ENCODE measurements at places on chromosomes 13 and 19.

DNA sequence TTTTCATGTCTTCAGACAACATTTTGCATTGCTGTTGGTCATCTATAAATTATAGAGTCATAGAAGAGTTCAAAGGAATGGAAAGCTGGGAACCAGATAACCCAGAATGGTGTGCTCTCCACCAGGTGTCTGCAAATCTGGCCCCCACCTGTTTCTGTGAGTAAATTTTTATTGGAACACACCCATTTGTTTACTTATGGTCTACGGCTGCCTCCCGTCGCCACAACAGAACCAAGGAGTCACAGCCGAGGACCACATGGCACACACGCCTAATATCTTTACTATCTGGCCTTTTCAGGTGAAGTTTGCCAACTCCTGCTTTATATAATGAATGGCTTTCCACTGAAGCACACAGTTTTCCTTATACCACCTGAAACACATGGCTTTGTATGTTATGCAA, 58.2 kb downstream of the EFNB2 start:
- DNase-seq: no peak

GRCh38 chr19:7333198-7334118, 15.3 kb upstream of the ARHGEF18 start:
- no peak for DNase-seq

DNA sequence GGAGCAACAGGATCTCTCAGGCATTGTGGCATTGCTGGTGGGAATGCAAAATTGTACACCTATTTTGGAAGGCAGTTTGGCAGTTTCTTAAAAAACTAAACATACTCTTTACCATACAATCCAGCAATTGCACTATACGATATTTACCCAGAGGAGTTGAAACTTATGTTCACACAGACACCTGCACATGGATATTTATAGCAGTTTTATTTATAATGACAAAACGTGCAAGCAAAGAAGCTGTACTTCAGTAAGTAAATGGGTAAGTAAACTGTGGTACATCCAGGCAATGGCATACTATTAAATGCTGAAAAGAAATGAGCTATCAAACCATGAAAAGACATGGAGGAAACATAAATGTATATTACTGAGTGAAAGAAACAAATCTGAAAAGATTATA, 71.6 kb upstream of the UBAC2 start:
- no peak for DNase-seq

GRCh38 chr13:32642858-32643257, 56.6 kb downstream of the PDS5B start:
- DNase-seq: no peak

DNA sequence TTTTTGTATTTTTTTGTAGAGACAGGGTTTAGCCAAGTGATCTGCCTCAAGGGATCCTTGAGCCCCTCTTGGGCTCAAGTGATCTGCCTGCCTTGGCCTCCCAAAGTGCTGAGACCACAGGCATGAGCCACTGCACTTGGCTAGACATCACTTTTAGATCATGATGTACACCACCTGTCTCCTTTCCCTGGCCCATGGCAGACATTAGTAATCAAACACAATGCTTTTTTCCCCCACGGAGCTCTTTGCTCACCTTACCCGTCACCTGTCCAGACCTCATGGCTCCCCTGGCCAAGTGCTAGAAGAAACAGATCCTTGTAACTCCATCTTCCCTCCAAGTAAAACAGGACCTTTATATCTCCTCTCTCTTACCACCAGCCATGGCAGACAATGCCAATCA, 18.4 kb downstream of the NUMBL start:
- DNase-seq: no peak

DNA sequence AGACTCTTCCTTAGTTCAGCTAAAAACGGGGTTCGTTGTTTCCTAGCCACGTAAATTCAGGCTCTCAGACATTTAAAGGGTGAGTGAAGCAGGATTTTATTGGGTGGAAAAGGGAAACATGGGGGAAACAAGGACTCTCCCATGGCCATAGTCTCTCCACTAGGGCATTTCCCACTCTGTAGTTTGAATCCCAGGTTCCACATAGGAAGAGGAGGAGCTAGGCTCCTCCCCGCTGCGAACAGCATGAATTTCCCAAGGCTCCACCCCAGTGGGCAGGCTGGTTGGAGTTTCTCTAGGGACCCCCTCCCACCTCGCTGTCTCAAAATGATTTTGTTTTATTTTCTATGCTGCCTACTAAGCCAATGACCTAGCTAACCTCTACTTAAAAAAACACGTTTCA, 2170.8 kb upstream of the PCDH20 start:
- no peak for DNase-seq

DNA sequence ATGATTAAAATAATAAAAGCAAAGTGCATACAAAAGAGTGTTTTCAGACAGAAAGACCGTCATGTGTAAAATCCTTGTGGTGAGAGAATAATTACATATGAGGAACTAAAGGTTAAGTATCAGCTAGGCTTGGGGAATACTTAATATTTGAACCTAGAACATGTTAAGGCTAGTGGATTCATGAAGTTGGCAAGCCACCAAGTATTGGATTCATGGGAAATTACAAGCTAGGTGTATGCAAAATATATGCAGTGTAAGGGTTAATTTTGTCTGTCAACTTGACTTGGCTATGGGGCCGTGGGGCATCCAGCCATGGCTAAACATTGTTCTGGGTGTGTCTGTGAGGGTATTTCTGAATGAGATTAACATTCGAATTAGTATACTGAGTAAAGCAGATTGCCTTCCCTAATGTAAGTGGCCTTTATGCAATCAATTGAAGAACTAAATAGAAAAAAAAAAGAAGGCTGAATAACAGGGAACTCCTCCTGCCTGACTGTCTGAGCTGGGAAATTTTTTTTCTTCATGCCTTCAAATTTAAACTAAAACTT, 533.5 kb upstream of the KLF12 start:
- DNase-seq: no peak

DNA sequence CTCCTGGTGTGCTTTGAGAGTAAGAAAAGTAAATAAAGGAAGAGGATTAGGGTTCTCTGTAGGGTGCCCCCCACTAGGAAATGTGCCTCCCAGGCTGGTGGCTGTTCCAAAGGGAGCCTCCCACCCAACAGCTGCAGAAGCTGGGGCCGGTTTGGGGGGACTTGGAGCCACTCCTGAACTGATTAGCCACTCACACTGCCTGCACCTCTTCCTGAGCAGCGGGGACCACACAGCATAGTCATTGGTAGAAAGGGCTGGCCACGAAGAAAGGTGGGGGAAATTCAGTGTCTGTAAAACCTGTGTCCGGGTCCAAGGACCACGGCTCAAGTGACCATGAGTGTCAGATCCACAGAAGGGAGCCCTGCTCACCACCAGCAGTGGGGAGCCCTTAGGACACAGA, 55.6 kb downstream of the SPACA7 start:
- no peak for DNase-seq

GRCh38 chr13:92512852-92513251, 713.8 kb upstream of the GPC6 start:
- DNase-seq: no peak

- DNase-seq: no peak
These were observed 120.7 kb downstream of the TRPC4 start for GRCh38 chr13:37748913-37749312.

DNA sequence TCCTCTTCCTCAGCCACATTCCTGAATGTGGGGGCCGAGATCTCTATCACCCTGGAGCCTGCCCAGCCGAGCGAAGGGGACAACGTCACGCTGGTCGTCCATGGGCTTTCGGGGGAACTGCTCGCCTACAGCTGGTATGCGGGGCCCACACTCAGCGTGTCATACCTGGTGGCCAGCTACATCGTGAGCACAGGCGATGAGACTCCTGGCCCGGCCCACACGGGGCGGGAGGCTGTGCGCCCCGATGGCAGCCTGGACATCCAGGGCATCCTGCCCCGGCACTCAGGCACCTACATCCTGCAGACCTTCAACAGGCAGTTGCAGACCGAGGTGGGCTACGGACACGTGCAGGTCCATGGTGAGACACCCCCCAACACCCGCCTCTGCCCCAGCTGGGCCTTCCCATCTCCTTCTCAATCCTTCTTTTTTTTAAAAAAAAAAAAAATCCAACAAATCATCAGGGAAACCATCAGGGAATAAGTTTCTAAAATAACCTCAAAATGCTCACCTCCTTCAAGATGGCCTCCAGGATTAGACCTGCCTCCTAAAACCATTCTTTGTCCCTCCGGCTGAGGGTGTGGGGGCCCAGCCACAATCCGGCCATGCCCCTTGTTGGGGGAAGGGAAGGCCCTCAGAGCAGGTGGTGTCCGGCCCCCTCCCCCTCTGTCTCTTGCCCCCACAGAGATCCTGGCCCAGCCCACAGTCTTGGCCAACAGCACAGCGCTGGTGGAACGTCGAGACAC, 4.6 kb downstream of the CEACAM16 start:
- DNase-seq: no peak

GRCh38 chr19:43534816-43535761, 2.1 kb downstream of the ZNF575 start:
- DNase-seq: peak; percentile 61

DNA sequence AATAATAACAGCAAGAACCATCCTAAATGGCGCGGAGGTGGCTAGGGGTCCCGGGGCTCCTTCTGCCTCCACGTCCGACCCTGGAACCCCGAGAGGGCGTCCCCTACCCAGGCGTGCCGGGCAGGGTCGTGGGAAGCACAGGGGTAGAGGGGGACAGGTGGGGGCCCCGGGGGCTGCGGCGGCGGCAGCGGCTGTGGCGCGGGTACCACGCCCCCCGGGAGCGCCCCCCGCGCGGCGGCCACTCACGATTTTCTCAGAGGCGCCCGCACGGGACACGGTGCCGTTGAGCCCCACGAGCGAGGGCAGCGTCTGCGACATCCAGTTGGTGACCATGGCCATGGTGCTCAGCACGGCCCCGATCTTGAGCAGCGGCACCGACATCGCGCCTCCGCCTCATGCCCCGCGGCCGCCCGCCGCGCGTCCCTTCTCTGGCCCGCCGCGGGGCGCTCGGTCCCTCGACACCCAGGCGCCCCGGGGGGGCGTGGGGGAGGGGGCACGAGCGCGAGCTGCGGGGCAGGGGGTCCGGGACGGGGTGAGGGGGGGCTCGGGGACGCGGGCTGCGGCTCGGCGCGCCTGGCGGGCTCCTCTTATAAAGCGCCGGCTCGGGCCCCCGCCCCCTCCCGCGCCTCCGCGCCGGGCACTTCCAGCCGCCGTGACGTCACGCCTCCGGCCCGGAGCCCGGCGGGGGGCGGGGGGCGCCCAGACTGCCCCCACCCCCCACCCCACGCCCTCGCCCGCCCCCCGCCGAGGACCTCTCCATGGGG, 22.9 kb downstream of the OLFM2 start:
- DNase-seq: peak; percentile 33

- DNase-seq: peak; percentile 50
These were observed 16.2 kb downstream of the UNC13A start for GRCh38 chr19:17671906-17672305.
